AG08395 (cell line): ENCODE measurements at places on chromosomes 3 and 15.

DNA sequence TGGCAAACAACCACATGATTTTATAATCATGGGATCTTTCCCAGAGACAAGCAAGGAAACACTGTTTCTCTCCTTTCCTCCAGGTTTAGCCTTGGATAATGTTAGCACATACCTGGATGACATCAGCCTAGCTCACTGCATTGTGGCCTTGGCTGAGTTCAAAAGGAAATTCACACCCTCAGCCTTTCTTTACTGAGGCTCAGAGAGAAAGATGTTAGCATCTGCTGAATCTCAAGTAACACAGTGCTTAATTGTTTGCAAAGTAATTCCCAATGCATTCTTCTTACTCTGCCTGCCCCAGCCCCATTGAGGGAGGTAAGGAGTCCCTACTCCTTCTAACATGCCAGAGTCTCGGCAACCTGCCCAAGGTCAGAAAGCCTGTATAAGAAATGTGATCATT lies 432.2 kb upstream of the LMCD1 start:
- DNase-seq = no peak

DNA sequence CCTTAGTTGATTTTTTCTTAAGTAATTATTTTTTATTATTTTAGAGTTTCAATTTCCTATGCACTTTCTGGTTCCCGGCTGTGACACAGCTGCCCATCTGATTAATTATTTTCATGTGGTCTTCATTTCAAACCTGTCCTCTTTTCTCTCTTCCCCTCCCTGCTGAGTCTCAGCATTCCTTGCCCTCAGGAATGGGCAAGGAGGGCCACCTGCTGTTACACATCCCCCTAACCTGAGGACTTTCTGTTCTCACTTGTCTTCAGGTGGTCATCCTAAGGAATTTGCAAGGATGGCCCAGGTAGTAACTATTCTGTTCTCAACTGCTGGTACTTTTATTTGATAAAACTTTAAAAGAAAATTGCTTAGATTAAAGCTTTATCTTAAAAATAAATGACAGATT lies 545.0 kb downstream of the OTOL1 start:
- no peak for DNase-seq

DNA sequence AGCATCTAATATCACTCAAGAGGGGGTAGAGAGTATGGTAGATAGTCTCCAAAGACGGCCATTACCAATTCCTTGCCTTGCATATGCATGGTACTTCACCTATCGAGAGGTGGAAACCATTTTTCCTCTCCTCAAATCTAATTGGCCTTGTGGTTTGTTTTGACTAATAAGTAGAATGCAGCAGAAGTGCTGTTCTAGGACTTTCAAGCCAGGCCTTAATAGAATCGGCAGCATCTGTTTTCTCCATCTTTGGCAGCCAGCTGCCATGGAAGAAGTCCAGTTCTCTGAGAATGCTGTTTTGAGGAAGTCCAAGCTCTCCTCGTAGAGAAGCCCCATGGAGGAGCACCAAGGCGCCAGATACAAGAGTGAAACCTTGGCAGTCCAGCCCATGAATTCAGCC lies 59.1 kb upstream of the RASGRP1 start:
- no peak for DNase-seq

DNA sequence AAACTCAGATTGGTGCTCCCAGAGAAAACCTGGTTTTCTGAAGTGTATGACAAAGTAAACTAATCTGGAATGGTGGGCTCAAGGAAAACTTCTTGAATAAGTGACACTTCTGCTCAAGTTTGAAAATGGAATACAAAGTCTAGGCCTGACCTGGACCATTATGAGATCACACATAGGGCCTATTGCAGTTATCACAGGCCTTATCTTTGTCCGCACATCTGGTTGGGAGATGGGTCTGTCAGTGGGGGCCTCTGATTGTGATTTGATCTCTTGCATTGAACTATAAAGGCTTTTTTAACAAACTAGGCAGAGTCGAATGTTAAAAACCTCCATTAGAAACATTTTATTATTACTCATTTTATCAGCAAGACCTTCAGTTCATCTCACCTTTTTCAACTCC lies 405.6 kb downstream of the PTPRG start:
- DNase-seq = no peak

DNA sequence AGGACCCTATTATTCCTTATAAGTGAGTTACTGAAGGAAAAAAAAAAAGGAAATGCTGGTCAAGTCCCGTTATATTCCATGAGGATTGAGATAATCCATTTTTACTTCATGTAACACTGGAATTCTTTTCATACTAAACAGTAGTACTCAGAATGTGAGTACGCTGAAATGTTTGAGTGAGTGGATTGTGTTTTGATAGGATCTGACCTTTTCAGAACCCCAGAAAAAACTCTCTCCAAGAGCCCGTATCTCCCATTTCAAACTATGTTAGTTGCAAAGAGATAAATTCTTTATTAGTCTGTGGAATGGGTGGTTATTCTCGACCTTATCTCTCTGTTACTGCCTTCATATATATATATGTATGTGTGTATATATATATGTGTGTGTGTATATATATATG lies 2.5 kb upstream of the LPP start:
- no peak for DNase-seq

- DNase-seq = no peak
These were observed 39.1 kb downstream of the COL6A5 start for GRCh38 chr3:130384476-130385025.

- no peak for DNase-seq
These were observed 39.7 kb upstream of the LRRFIP2 start for GRCh38 chr3:37214076-37214475.

DNA sequence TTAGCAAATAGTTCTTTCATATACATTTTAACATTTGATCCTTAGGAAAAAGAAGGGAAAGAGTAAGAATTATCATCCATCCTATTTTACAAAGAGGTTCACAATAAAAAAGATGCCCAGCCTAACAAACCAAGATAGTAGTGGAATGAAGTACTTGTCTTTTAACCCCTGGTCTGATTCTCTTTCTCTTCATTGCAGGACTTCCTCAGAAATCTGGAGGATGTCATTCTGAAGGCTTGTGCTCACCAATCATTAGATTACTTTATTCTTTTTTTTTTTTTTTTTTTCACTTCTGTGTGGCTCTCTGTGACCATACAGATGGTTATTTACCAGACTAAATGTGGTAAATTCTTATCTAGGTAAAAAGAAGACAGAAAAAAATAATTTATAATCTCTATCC lies 7.0 kb downstream of the HDGFL3 start:
- DNase-seq = no peak
